OCI-LY7 (cell line): ENCODE measurements at places on chromosomes 3 and 15. TPM values are rescaled to one million over a fixed set of nuclear protein-coding genes. Genes with fewer than 3 reads are reported as not detected.

- DNase-seq: no peak
Measured at GRCh38 chr3:99439892-99440291, 198.5 kb upstream of the COL8A1 start.

DNA sequence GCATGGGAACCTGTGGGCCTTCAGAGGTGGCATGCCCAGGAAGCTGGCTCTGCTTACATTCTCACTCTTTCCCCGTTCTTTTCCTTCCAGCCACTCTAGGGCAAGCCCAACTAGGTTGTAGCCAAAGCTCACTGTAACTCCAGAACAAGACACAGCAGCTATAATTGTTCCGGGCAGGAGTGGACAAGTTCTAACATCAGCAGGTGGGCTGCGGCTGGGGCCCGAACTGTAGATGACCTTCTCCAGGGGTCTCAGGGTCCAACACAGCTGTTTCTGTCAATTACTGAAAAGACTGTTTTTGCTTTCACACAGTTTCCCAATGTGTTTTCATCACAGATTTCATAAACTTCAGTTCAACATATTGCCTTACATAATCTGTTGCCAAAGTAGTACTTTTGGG lies 11.5 kb downstream of the RASGRP1 start:
- no peak for DNase-seq

- no peak for DNase-seq
Measured at GRCh38 chr3:62675492-62675891, 199.7 kb downstream of the CADPS start.

GRCh38 chr3:41369838-41370237 lies 170.5 kb downstream of the CTNNB1 start:
- no peak for DNase-seq

The GRAMD2A gene
- total RNA-seq: not detected in 2 replicates
